ENCODE measurements at places on chromosomes 1 and 21.

DNA sequence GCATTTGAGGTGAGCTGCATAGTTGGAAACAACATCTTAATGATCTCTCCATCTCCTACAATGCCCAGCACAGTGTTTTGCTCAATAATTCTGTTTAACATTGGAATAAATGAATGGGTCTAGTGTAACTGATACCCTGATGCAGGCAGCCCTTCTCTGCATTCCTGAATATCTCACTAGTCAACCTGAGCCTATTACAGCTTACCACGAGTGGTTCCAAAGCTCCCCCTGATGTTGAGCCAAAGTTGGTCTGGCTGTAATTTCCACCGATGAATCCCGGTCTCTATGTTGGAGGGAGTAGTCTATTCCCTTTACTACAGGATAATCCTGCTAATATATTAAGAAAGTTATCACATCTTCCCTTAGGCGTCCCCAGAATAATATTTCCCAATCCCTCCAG is 63.8 kb downstream of the ZBTB18 start:
- DNase-seq: no peak

DNA sequence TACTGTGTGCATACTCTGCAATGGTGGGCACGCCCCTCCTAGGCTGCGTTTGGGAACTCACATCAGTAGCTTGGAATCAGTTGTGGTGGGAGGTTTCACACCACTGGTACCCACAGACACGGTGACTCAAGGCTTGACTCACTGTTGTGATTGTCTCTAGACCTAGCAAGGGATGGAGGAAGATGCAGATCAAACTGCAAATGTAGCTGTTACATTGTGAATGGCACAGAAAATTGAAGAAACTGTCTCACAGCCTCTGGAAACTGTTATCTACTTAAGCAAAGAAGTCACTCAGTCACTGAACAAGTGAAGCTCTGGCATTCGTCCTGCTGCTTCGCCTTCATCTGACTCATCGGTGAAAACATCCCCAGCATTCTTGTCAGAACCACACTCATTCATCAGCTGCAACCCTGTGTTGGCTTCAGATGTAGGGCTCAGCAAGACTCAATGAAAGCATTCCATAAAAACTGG is 59.5 kb downstream of the POFUT2 start:
- DNase-seq: no peak

DNA sequence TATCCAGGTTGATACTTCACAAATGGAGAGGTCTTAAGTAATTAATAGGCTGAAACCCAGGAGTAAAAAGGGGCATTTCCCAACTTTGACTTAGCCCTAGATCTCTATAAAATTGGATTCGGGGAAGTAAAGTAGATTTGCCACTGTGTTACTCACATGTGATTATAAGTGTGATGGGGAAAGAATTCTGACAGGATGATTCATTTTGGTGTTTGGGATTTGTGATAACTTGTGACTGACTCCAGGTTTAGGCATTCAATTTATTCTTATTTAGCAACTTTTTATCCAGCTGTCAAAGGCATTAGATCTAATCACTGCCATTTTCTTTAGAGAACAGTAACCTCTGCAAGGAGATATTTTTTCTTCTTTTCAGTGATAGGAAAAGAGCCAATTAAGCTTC is 175.5 kb downstream of the ASTN1 start:
- DNase-seq: no peak

DNA sequence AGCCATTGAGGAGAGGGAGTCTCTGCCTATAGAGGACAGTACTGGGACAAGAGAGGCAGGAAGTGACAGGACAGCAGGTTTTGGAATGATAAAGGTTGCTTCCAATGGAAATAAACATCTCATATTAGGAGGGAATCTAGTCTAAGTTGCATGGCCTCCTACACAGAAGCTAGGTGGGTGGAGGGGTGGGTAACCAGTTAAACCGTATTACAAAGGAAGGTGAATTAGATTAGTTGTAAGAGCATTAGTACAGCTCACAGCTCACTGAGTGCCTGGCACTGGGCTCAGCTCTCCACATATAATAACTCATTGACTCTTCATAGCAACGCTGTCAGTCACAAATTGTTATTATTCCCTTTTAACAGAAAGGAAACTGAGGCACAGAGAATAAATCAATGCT is 468.1 kb downstream of the PTPRU start:
- no peak for DNase-seq

DNA sequence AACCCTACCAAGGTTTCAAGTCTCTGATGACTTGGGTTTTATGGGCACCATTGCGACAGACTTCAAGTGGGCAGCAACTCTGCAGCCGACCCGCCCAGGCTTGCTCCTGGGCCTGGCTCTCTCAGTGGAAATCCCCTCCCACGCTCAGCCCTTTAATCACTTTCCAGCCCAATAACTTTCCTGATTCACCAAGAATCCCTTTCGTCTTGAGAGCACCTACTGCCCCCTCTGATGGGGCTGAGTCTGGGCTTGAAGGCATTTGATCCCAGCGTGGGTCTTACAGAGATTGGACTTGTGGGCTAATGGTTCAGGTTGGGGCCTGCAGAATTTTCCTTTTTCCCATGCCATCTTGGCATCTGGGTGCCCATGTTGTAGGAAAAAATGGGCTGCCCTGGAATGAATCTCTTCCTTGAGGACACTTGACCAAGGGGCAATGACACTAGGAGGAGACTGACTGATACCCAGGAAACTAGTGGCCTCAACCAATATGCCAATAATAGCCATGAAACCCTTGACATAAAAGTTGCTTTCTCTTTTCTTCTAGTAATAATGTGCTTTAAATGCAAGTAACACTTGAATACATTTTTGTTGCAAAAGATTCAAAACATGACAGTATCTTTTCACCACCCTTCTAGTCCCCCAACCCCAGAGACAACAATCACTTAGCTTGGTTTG is 7.8 kb upstream of the PHLDA3 start:
- DNase-seq: no peak

Data from GM12864 (cell line).